ENCODE measurements at places on chromosomes 11 and 22.

DNA sequence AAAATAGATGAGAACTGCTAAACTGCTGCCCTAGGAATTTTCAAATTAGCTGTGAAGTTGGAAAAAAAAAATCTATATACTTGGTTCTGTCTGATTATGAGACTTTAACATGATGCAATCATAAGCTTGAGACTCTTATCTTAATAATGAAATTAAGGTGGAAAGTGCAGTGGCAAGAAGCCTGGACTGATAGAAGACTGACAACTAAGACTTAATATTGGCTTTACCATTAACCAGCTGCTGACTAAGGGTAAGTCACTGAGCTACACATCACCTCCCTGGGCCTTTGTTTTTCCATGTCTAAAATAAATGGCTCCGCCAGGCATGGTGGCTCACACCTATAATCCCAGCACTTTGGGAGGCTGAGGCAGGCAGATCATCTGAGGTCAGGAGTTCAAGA is 56.9 kb downstream of the SLC35F2 start:
- H3K4me1 ChIP-seq = no peaks in the 10 kb centered on the region
- H3K27me3 ChIP-seq = no peaks in the 10 kb centered on the region
- H3K36me3 ChIP-seq = no peaks in the 10 kb centered on the region
- DNase-seq = no peak
- no peak overlapping the region for H3K27ac ChIP-seq
- H3K4me3 ChIP-seq = no peak overlapping the region

DNA sequence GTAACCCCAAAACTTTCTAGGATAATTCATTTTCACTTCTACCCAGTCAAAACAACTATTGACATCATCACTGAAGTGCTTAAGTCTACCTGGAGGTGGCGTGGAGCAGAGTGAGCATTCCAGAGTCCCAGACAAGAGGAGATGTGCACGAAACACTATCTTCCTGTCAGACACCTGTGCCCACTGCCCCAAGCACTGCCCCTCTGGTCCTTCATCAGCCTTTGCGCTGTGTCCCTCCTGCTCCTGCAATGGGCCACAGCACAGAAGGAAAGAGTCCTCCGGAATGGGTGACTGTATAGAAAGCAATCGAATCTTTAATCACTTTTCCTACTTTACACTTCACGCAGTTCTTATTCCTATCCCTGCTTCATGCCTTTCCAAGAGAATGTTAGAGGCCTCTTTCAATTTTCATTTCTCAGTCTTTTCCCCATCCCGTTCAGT is 512 bp upstream of the GRIA4 start:
- no peaks in the 10 kb centered on the region for H3K27me3 ChIP-seq
- no peak for DNase-seq
- no peak overlapping the region for H3K27ac ChIP-seq
- H3K4me1 ChIP-seq = peaks cover 13% of the 10 kb centered on the region
- peak overlapping the region; percentile 77 for H3K4me3 ChIP-seq

- peaks cover 7% of the 10 kb centered on the region for H3K27me3 ChIP-seq
- DNase-seq = peak; percentile 63
- peaks cover 3% of the 10 kb centered on the region for H3K4me1 ChIP-seq
- H3K4me3 ChIP-seq = no peak overlapping the region
Measured at GRCh38 chr11:44334356-44335004, 24.5 kb upstream of the ALX4 start.

GRCh38 chr11:66371627-66372415 is at the start of gene SLC29A2:
Gene SLC29A2 (minus strand): TSS chr11:66371760. CDS start chr11:66371591, 169 bp downstream.
- peaks cover 26% of the 10 kb centered on the region for H3K36me3 ChIP-seq
- H3K4me1 ChIP-seq = peaks cover 7% of the 10 kb centered on the region
- H3K27me3 ChIP-seq = no peaks in the 10 kb centered on the region
- H3K27ac ChIP-seq = peak within 1 kb of the TSS; percentile 86

DNA sequence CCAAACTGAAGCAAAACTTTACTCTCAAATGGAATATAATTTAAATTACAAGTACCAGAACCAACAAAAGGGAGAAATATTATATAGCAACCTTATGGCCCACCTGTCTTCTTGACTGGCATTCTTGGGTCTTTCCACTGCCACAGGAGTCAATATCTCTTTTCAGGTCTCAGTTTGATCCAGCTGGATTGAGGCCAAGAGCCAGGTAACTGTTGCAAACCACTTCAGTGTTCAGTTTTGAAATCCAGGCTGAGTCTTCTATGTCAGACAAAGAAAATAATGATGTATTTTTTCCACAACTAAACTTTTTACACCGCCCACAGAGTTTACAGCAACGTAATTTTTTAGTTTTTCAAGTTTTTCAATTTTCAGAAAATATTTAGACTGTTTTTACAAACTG is 648 bp downstream of the DLG2 start:
- H3K36me3 ChIP-seq = 0 out of 2 replicates have a peak, but pooled peaks cover 4% of the 10 kb centered on the region
- peak overlapping the region; percentile 90 for H3K4me3 ChIP-seq
- DNase-seq = no peak

DNA sequence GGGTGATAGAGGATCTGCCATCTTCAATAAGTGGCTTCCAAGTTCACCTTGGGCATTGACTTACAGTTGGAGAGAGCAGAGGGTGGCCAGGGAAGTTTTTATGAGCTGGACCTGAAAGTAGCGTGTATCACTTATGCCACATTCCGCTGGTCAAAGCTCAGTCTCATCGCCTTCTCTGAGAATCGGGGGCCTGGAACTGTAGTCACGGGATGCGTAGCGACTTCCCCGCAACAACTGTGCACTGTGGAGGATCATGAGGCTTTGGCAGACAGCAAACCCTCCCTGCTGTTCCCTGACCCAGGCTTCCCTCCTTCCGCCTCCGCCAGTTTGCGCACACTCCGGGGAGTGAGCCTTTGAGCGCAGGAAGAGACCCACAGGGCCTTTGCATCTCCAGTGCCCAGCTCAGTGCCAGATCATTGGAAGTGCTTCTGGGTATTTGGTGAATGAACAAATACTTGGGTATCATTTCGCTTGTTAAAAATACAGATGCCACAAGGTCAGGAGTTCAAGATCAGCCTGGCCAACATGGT is 95.5 kb downstream of the CEP164 start:
- no peaks in the 10 kb centered on the region for H3K36me3 ChIP-seq
- H3K4me3 ChIP-seq = no peak overlapping the region
- no peak for DNase-seq
- no peak overlapping the region for H3K27ac ChIP-seq

DNA sequence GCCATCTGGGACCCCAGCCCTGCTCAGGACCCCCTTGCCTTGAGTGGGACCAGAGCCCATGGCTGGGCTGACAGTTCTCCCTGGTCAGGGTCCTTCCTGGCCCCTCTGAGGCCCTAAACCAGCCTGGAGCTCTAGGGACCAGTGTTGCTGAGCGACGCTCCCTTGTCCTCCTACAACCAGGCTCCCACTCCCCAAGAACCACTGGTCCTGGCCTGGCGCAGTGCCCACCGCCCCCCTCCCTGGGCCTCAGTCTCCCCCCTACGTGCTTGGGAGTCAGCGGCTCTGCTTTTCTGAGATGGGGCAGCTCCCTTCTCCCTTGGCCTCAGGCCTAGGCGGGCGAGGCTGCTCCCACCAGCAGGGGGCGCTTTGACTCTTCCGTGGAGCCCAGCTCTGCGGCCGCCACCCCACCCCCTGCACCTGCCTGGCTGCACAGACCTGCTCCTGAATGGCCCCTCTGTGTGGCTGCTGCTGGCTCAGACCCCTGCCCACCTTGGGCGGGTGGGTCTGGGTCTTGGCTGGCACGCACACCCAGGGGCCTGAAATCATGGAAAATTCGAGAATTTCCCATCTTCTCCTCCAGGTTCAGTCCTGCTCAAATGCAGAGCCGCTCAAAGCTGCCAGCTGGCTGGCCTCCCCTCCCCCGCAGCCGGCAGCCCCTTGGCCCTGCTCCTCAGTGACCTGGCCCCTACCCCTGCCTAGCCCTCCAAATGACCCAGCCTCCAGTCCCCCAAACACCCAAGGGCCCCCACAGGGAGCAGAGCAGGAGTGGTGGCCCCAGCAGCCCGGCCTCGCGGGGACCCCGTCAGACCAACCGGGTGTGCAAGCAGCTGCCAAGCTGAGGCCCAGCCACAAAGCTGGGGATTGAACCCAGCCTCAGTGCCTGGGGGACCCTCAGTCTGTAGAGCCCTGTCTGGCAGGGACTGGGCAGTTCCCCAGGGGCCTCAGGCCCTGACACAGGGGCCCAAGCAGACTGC is 9.1 kb downstream of the PRR33 start:
- no peaks in the 10 kb centered on the region for H3K36me3 ChIP-seq
- H3K27ac ChIP-seq = no peak overlapping the region
- H3K27me3 ChIP-seq = no peaks in the 10 kb centered on the region
- no peak overlapping the region for H3K4me3 ChIP-seq

DNA sequence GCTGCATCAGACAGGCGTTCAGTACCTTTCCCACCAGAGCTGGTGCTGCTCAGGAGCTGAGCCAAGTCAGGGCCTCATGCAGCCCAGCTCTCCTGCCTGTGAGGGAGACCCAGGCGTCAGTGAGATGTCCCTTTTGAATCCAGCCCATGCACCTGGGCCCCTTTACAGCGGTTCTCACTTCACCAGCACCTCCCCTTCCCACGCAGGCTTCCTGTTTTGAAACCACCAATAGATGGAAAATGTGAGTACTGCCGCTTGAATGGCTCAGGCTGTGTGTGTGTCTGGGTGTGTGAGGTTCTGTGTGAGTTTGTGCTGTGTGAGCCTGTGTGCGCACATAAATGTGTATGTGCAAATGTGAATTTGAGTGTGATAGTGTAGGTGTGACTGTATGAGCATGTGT is 88.4 kb downstream of the UBASH3B start:
- no peaks in the 10 kb centered on the region for H3K27me3 ChIP-seq
- no peak for DNase-seq
- H3K4me3 ChIP-seq = no peak overlapping the region
- H3K27ac ChIP-seq = no peak overlapping the region
- H3K4me1 ChIP-seq = 0 out of 2 replicates have a peak, but pooled peaks cover 2% of the 10 kb centered on the region
- no peaks in the 10 kb centered on the region for H3K36me3 ChIP-seq

All from H1 (cell line).